Mesothelial cell of epicardium (in vitro differentiated cells): ENCODE measurements at places on chromosomes 1 and 21. TPM values are rescaled to one million over a fixed set of nuclear protein-coding genes. Genes with fewer than 3 reads are reported as not detected.
A peak's percentile ranks its signal among the peaks of the same experiment; 100 is the strongest.

DNA sequence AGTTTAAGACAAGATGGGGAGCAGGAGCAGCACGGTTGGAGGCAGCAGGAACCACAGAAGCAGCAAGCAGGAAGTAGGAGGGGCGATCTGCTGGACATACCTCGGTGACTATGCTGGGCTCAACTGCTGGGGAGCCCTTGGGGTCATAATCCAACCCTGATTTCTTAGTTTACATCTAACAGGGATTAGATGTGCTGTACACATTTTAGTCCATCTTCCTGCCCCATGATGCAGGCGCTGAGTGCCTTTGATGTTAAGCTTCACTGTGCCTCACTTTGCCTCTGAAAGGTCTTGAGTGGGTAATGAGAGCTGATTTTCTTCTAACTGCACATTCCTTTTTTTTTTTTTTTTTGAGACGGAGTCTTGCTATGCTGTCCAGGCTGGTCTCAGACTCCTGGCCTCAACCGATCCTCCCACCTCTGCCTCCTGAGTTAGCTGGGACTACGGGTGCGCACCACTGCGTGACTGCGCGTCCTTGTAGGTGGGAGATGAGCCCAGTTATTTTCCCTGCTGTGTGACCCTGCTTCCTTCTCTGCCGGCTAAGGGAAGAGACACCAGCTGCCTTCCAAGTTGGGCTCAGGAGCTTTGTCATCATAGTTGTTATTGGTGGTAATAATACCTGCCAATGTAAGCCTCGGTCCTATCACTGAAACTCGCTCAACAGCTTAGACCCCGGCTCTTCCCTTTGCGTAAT is 1.1 kb upstream of the RCAN3 start:
- no peaks in the 10 kb centered on the region for H3K36me3 ChIP-seq
- peaks cover 15% of the 10 kb centered on the region for H3K4me1 ChIP-seq
- no peak overlapping the region for H3K27ac ChIP-seq
- H3K27me3 ChIP-seq = peaks cover 38% of the 10 kb centered on the region
- H3K4me3 ChIP-seq = peak overlapping the region; percentile 80

MTARC1 gene
- total RNA-seq = 10.8 to 12.1 TPM (median 11.9 TPM) in 3 replicates

- no peaks in the 10 kb centered on the region for H3K36me3 ChIP-seq
- H3K4me1 ChIP-seq = peaks cover 31% of the 10 kb centered on the region
- H3K27ac ChIP-seq = no peak overlapping the region
- H3K4me3 ChIP-seq = no peak overlapping the region
- peaks cover 2% of the 10 kb centered on the region for H3K27me3 ChIP-seq
Measured at GRCh38 chr21:41709965-41710822, 56.7 kb downstream of the RIPK4 start.

DNA sequence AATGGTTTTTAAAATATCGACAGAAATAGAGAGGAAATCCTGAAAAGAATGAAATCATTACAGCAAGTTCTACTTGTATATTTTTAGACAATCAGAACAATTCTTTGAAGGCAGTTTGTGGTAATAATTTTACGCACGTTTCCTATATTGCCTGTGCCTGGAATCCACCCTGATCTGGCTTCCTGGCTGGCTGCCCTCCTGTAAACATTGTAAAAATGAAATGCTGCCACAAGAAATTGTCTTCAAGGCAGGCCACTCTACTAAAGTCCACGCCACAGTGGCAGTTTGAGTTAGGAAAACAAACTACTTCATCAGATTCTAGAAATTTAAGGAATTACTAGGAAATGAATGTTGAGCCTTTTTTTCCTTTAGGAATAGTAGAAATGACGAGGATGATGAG is 454.5 kb upstream of the NR5A2 start:
- no peak for DNase-seq
- H3K4me3 ChIP-seq = no peak overlapping the region
- H3K36me3 ChIP-seq = no peaks in the 10 kb centered on the region
- no peaks in the 10 kb centered on the region for H3K4me1 ChIP-seq

- no peak overlapping the region for H3K4me3 ChIP-seq
- no peak overlapping the region for H3K27ac ChIP-seq
- peaks cover 21% of the 10 kb centered on the region for H3K36me3 ChIP-seq
- no peak for DNase-seq
Measured at GRCh38 chr1:225871359-225872074, 10.7 kb downstream of the TMEM63A start.

DNA sequence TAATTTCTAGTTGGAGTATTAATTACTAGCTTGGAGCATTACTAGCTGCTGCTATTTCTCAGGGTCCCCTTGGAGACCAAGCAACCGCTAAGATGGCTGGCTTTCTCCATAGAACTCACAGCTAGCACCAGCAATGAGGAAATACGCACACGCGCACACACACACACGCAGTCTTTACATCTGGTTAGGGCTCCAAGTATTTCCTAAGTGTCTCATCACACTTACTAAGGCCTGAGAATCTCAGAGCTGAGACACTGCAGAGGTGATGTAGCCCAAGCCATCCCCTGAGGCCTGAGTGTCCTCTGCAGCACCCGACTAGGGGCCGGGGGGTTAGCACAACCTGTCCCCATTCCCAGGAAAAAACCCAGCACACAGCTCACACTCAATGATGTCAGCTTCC is 42.5 kb downstream of the ITPKB start:
- no peaks in the 10 kb centered on the region for H3K36me3 ChIP-seq
- H3K27ac ChIP-seq = no peak overlapping the region
- peaks cover 31% of the 10 kb centered on the region for H3K4me1 ChIP-seq
- no peak overlapping the region for H3K4me3 ChIP-seq

DNA sequence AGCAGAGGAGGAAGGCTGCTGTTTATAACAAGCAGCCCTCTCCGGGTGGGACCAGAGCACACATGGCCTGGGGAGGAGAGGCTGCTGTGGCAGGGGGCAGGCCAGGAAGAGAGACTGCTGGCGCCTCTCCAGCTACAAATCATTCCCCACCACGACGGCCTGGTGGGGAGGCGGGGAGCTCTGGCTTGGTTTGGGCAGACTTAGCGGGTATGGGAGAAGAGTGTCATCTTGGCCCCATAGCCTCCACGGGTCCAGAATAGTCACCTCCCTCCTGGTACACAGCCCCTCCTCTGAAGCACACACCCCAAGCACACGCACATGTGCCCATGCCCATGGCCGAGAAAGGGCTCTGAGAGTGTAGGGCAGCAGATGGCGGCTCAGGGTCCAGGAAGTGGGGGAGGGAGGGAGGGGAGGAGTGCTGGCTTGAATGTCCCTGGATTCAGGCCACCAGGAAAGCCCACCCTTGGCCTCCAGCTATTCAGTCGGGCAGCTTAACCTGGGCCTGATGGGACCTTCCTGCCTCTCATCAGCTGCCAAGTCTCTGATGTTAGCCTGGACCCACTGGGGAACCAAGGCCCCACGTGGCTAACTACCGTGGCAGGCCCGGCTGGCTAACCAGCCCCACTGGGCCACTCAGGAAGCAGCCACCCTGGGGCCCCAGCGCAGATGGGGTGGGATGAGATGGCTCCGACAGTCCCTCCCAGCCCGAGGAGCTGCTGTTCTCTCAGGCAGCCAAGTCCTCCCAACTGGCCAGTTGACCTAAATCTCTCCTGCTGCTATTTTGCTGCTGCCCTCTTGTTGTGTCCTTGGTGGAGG is 10.9 kb downstream of the LRP8 start:
- H3K4me3 ChIP-seq = no peak overlapping the region
- H3K4me1 ChIP-seq = peaks cover 42% of the 10 kb centered on the region
- no peak for DNase-seq
- H3K27me3 ChIP-seq = no peaks in the 10 kb centered on the region
- H3K27ac ChIP-seq = peak overlapping the region; percentile 91

DNA sequence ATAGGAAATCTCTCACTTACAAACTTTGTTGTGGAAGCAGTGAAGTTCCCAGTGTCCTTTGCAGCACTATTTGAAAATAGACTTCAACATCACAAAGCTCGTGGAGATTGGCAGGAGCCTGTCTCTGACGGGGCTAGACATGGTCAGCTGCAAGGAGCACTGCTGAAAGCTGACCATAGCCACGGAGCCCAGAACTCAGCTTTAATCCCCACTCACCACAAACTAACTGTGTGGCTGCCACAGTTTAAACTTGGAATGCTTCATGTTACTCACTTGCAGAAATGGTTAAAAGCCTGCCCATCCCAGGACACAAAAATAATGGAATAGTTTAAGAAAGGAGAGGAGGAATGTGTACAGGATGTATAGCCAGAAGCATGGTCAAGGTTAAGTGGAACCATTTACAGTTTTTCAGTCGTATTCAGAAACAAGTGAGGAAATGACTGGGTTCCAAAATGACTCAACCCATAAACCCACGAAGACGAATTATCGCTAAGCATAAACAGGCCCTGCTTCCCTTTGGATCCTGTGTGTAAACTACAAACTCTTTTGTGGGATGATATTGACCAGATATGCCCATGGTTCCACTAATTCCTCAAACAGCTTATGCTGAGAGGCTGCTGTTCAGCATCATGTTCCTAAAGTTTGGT is 18.2 kb downstream of the DNALI1 start:
- H3K4me1 ChIP-seq = no peaks in the 10 kb centered on the region
- no peak overlapping the region for H3K4me3 ChIP-seq
- no peaks in the 10 kb centered on the region for H3K27me3 ChIP-seq
- DNase-seq = no peak

TNFRSF9 gene
- total RNA-seq = 2.0 to 2.3 TPM (median 2.2 TPM) in 3 replicates

PADI3 gene
- 0.07 TPM in 1 of 3 replicates, not detected in the others for total RNA-seq

- no peak overlapping the region for H3K27ac ChIP-seq
- no peak overlapping the region for H3K4me3 ChIP-seq
- H3K4me1 ChIP-seq = peaks cover 2% of the 10 kb centered on the region
- peaks cover 24% of the 10 kb centered on the region for H3K27me3 ChIP-seq
Measured at GRCh38 chr1:114215436-114215835, 61.8 kb upstream of the SYT6 start.

GRCh38 chr1:109620401-109620791 is 759 bp downstream of the AMPD2 start:
- peak overlapping the region; percentile 97 for H3K27ac ChIP-seq
- peak overlapping the region; percentile 93 for H3K4me3 ChIP-seq
- H3K36me3 ChIP-seq = no peaks in the 10 kb centered on the region
- DNase-seq = no peak

DNA sequence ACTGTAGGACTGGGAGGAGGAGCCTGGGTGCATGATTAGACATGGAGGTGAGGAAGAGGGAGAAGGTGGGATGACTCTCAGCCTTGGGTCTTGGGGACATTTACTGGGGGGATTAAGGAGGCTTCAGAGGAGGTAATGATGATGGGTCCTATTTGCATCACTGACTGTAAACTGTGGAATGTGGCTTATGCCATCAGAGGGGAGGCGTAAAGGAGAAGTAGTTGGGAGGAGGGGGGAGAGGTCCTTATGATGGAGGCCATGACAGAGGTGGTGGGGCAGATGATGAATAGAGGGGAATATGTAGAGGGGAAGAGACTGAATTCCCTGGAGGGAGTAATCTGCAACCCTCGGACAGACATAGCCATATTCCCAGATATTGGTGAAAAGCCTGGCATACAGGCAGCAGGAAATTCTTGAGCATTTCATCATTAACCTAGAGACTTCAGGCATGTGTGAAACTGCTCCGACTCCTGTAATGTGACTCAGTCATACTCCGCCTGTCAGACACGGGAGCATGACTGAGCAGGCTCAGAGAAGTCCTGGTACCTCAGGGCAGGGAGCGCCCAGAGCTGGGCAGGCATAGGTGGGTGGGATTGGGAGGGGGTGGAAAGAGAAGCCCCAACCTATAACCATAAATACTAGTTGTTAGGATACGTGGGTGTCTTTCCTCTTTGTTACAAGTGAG is 8.0 kb upstream of the LCE5A start:
- H3K4me3 ChIP-seq = no peak overlapping the region
- DNase-seq = no peak
- no peak overlapping the region for H3K27ac ChIP-seq
- no peaks in the 10 kb centered on the region for H3K27me3 ChIP-seq
- no peaks in the 10 kb centered on the region for H3K4me1 ChIP-seq

CD1B gene
- total RNA-seq = not detected in 3 replicates

GRCh38 chr1:27668808-27669723 is 2.9 kb downstream of the IFI6 start:
- H3K27ac ChIP-seq = peak overlapping the region; percentile 68
- peaks cover 34% of the 10 kb centered on the region for H3K4me1 ChIP-seq
- H3K4me3 ChIP-seq = peak overlapping the region; percentile 63
- peak; percentile 93 for DNase-seq
- no peaks in the 10 kb centered on the region for H3K27me3 ChIP-seq

CD1D gene
- 2.2 to 2.8 TPM (median 2.8 TPM) in 3 replicates for total RNA-seq

DNA sequence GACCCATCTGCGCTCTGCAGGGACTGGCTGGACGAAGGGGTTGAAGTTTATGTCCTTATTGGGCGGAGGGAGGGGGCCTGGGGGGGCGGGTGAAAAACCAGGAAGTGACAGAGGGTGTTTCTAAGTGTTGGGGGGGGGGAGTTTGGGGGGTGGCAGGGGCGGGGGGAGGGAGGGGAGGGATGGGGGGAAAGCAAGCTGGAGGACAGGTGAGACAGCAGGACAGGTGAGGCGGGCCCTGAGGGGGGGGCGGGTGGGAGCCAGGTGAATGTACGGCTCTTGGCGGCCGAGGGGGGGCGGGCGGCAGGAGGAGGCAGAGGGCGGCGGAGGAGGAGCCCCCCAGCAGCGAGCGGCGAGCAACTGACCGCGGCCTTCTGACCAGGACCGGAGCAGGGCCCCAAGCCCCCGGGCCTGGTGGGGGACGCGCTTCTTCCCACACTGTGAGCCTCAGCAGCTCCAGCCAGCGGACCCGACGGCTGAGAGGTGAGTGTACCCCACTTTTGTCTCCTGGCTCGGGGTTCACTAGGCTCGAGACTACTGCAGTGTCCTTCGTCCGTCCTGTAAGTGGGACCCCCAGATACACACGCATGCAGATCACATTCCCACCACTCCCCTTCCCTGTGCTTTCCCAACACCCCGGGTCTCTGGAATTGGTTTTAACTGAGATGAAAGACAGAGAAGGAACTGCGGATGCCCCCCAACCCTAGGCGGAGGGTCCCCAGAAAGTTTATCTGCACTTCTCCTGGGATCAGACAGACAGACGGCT is at the start of gene ZBTB7B:
TSS of gene ZBTB7B (plus strand) at position 339 of the 763 bp plus-strand sequence. CDS start 11,859 bp downstream, outside the sequence.
- H3K27ac ChIP-seq = peak within 1 kb of the TSS; percentile 92
- no peaks in the 10 kb centered on the region for H3K27me3 ChIP-seq
- no peaks in the 10 kb centered on the region for H3K36me3 ChIP-seq
- DNase-seq = no peak
- peak within 1 kb of the TSS; percentile 96 for H3K4me3 ChIP-seq

GRCh38 chr1:74419611-74420010 is 92.8 kb downstream of the LRRC53 start:
- peaks cover 10% of the 10 kb centered on the region for H3K27me3 ChIP-seq
- H3K4me1 ChIP-seq = peaks cover 21% of the 10 kb centered on the region
- no peak overlapping the region for H3K27ac ChIP-seq
- no peak for DNase-seq
- no peaks in the 10 kb centered on the region for H3K36me3 ChIP-seq

GRCh38 chr1:188433425-188433824 is 1604.7 kb downstream of the PLA2G4A start:
- no peak for DNase-seq
- H3K36me3 ChIP-seq = no peaks in the 10 kb centered on the region
- no peak overlapping the region for H3K4me3 ChIP-seq
- no peak overlapping the region for H3K27ac ChIP-seq
- peaks cover 4% of the 10 kb centered on the region for H3K4me1 ChIP-seq

DNA sequence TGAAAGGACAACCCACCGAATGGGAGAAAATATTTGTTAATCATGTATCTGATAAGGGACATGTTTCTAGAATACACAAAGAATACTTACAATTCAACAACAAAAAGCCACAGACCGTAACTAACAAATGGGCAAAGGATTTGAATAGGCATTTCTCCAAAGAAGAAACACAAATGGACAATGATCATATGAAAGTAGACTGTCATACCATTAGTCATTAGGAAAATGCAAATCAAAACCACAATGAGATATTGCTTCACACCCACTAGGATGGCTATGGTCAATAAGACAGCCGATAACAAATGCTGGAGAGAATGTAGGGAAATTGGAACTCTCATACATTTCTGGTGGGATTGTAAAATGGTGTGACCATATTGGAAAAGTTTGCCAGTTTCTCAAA is 367.2 kb upstream of the SGIP1 start:
- no peak overlapping the region for H3K27ac ChIP-seq
- no peak for DNase-seq
- peaks cover 14% of the 10 kb centered on the region for H3K27me3 ChIP-seq

OLIG1 gene
- not detected in 3 replicates for total RNA-seq
